Natural killer cell treated with Interleukin-12 subunit alpha and Interleukin-12 subunit beta and Interleukin-15 and Interleukin-18, amount 100 ng/mL, for 72 hours (primary cell): ENCODE measurements at places on chromosomes 4 and X.

- no peak overlapping the region for H3K4me3 ChIP-seq
- H3K27ac ChIP-seq: no peak overlapping the region
- DNase-seq: no peak
- peaks cover 8% of the 10 kb centered on the region for H3K36me3 ChIP-seq
- H3K4me1 ChIP-seq: no peaks in the 10 kb centered on the region
Observed at GRCh38 chr4:65367306-65367705, 303.0 kb downstream of the EPHA5 start.

GRCh38 chr4:170476351-170476750, 386.6 kb upstream of the AADAT start:
- no peaks in the 10 kb centered on the region for H3K36me3 ChIP-seq
- H3K4me1 ChIP-seq: no peaks in the 10 kb centered on the region
- no peak overlapping the region for H3K27ac ChIP-seq
- H3K4me3 ChIP-seq: no peak overlapping the region
- no peak for DNase-seq

DNA sequence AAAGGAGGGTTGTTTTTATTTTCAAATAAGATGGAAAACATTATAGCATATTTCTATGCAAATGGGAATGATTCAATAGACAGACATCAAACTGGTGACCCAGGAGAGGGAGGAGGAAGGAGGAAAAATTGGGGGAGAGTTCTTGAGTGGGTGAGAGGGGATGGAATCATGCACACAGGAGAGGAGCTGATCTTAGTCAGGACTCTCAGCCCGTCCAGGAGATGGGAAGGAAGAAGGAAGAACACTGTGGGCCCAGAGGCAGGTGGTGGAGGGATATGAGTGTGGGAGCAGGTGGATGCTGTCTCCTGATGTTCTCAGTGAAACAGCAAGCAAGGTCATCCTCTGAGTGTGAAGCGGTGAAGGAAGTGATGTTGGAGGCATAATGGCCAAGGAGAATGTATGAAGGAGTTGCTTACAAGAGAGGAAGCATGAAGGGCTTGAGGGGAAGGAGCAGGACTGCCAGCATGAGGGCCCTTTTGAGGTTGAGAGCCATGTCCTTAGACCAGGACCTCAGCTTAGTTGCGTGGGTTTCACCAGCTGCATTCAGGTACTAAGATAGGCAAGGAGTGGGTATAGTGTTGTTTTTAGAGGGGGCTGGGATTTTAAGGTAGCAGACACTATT, 161.7 kb upstream of the NAP1L5 start:
- H3K4me1 ChIP-seq: no peaks in the 10 kb centered on the region
- no peaks in the 10 kb centered on the region for H3K36me3 ChIP-seq
- H3K4me3 ChIP-seq: no peak overlapping the region
- H3K27ac ChIP-seq: no peak overlapping the region

DNA sequence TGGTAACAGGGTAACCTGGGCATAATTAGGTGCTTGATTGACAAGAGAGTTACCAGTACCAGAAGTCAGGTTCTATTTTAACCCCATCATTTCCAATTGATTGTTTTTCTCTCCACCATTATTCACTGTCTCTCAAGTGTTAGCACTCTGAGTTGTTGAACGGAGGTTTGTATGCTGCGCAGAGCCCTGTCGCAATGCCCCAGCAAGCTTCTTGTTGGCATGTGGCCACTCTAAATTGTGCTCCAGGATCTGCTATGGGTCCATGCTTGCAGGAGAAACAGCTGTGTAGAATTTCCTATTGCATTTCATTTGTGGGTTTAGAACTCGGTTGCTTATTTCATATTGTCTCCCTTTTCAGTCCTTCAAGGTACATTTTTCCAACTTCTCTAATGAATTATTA, 98.2 kb downstream of the KLHL8 start:
- H3K27ac ChIP-seq: peak overlapping the region; percentile 58
- H3K36me3 ChIP-seq: peaks cover 10% of the 10 kb centered on the region
- no peaks in the 10 kb centered on the region for H3K27me3 ChIP-seq
- DNase-seq: no peak
- H3K4me1 ChIP-seq: peaks cover 24% of the 10 kb centered on the region

DNA sequence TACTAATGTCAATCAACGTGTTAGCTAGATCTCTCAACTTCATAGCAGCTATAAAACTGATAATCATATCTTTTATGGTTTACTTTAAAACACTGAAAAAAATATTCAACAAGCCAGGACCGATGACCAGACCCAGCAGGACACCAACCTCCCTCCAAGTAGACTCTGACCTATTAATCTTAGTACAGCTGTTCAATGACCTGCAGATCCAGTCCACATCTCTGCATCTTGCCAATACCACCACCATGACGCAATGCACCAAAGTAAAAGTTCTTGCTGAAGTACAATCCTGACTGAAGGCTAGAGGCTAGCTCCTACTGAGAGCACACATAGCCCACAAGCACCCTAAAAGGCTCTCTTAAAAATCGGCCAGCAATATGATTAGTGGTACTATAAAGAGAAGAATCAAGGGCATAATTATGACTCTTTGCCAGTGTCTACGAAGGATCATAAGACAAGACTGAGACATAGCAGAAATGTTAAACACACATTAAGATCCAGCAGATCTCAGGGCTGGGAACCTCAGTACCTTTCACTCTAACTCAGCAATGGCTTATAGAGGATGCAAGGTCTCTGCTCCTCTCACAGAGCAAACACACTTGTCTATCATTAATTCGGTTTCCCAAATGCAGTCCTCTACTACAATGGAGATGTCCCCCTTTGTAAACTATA, 7.6 kb downstream of the MED14 start:
- DNase-seq: no peak
- peaks cover 9% of the 10 kb centered on the region for H3K36me3 ChIP-seq
- H3K27ac ChIP-seq: no peak overlapping the region
- H3K27me3 ChIP-seq: peaks cover 3% of the 10 kb centered on the region
- H3K4me3 ChIP-seq: no peak overlapping the region

GRCh38 chr4:110289601-110290100, 91.2 kb upstream of the ELOVL6 start:
- H3K36me3 ChIP-seq: no peaks in the 10 kb centered on the region
- DNase-seq: no peak
- peaks cover 24% of the 10 kb centered on the region for H3K27me3 ChIP-seq
- no peak overlapping the region for H3K27ac ChIP-seq
- H3K4me3 ChIP-seq: no peak overlapping the region

- H3K4me3 ChIP-seq: no peak overlapping the region
- no peak for DNase-seq
Observed at GRCh38 chr4:173159791-173160190, 8.8 kb upstream of the GALNT7 start.

DNA sequence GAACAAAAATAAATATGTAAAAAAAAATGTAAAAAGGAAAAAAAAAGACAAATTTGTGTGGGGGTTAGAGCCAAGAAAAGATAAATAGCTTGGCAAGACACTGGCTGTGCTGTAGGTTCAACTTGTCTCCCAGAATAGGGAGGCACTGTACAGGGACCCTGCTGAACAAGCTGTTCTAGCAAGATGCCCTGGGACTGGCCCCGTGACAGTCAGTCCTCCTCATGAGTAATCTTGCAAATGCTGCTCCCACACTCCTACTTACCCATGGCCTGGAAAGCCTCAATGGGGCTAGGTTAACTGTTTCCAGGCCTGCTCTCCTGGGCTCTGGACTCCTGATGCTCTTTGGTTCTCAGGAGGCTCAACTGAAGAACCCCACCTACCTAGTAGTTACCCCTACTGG, 106.8 kb downstream of the ATG4A start:
- H3K27me3 ChIP-seq: peaks cover 17% of the 10 kb centered on the region
- H3K4me1 ChIP-seq: no peaks in the 10 kb centered on the region

GRCh38 chr4:120839334-120839973, 83.1 kb downstream of the PRDM5 start:
- H3K4me3 ChIP-seq: no peak overlapping the region
- no peaks in the 10 kb centered on the region for H3K27me3 ChIP-seq
- no peak overlapping the region for H3K27ac ChIP-seq
- no peaks in the 10 kb centered on the region for H3K4me1 ChIP-seq
- DNase-seq: no peak

GRCh38 chr4:48518143-48518542, 28.1 kb downstream of the ZAR1 start:
- no peaks in the 10 kb centered on the region for H3K27me3 ChIP-seq
- H3K4me1 ChIP-seq: no peaks in the 10 kb centered on the region
- no peak overlapping the region for H3K4me3 ChIP-seq
- DNase-seq: no peak

GRCh38 chr4:102639598-102639997, 121.2 kb downstream of the MANBA start:
- H3K4me3 ChIP-seq: no peak overlapping the region
- H3K4me1 ChIP-seq: peaks cover 3% of the 10 kb centered on the region
- no peak overlapping the region for H3K27ac ChIP-seq
- no peak for DNase-seq
- H3K36me3 ChIP-seq: no peaks in the 10 kb centered on the region

GRCh38 chrX:117641913-117642656, 474.5 kb downstream of the KLHL13 start:
- no peak overlapping the region for H3K4me3 ChIP-seq
- no peaks in the 10 kb centered on the region for H3K36me3 ChIP-seq
- H3K27me3 ChIP-seq: no peaks in the 10 kb centered on the region
- no peaks in the 10 kb centered on the region for H3K4me1 ChIP-seq
- no peak overlapping the region for H3K27ac ChIP-seq

GRCh38 chr4:156495836-156496235, 475.8 kb downstream of the PDGFC start:
- no peak for DNase-seq
- no peak overlapping the region for H3K4me3 ChIP-seq
- no peaks in the 10 kb centered on the region for H3K4me1 ChIP-seq
- H3K36me3 ChIP-seq: no peaks in the 10 kb centered on the region
